EH (cell line): ENCODE measurements at places on chromosomes 2 and 18.

DNA sequence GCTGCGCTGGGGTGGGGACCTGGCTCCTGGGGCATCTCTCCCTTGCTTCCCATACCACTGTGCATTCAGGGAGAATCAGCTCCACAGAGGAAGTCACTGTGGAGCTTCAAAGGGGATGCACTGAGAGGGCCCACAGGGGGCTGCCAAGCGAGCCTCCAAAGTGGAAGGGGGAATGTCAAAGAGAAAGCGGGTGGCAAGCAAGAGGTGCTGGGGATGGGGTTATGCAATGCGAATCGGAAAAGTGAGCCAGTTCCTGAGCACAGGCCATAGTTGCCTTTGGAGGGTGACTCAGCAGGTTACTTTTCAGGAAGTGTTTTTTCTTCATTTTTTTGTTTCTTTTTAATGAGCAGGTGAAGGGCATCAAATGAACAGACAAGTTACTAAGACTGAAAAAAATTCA lies 17.6 kb downstream of the PMAIP1 start:
- DNase-seq = peak; percentile 45

DNA sequence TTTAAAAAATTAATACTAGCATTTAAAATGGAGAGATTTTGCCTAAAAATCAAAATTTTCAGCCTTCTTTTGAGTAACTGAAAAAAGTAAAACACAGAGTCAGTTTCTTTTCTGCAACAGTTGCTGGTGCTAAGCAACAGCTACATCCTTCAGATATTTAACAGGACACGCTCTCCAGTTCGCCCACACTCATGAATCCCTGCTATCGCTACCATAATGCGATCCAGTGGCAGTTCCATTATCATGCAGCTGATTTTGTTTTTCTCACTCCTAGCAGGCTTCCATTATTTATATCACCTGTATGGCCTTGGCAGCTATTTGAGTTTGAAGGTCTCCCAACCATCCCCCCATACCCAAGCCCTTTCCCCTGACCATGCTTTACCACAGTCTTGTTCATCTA lies 93.1 kb upstream of the NCKAP5 start:
- DNase-seq = no peak

GRCh38 chr18:80076379-80076778 lies 32.7 kb upstream of the ADNP2 start:
- DNase-seq = no peak

DNA sequence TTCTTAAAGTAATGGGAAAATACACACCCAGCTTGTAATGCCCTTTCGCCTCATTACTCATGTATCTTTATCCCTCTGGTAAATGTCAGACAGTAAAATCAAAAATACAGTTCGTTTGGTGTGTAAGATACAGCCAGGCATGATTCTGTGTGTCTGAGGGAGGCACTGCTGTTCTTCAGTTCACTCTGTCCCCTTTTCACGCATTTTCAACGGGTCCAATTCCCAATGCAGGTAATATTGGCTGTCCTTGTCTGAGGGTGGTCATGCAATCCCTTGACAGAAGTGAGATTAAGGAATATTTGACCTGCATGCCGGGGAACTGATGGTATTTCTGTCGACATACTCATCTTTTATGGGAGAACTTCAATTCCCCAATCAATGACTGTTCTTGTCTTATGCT lies 587.2 kb upstream of the NXPH2 start:
- DNase-seq = no peak

GRCh38 chr18:37572736-37573135 lies 7.1 kb upstream of the CELF4 start:
- no peak for DNase-seq

- no peak for DNase-seq
These were observed 126.0 kb upstream of the MSH6 start for GRCh38 chr2:47656715-47657600.

DNA sequence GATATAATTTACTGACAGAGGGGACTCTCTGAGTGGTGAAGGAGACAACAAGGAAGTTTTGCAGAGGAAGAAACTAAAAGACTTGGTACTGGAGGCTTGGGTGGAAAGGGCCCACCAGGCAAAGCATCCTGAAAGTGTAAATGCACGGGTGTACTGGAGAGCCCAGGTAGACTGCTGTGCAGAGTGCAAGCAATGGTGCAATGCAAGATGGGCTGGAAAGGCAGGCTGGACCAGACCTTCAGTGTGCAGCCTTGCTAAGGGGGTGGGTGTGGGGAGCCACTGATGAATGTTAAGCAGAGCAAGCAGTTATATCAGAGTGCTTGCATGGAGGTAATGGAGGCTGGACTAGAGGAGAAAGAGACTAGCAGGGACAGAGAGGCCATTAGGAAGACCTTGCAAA lies 10.7 kb downstream of the C2orf74 start:
- DNase-seq = no peak

DNA sequence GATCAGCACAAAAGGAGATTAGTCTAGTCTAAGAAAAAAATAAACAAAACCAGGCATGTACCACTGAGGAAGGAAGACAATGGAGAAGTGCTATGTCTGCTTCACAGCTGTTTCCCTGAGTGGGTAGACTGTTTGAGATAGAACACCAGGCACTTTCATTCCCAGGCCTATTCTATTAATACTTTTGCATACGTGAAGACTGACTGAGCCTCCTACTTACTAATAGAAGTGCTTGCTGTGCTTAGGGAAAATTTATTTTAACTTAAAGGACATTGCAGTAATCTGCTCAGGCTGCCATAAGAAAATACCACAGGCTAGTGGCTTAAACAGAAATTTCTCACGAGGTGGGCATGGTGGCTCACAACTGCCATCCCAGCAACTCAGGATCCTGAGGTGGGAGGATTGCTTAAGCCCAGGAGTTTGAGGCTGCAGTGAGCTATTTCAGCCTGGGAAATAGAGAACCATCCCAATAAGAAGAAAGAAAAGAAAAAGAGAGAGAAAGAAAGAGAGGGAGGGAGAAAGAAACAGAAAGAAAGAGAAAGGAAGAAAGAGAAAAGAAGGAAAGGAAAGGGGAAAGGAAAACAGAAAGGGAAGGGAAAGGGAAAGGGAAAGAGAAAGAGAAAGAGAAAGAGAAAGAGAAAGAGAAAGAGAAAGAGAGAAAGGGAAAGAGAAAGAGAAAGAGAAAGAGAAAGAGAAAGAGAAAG lies 33.0 kb downstream of the CMPK2 start:
- DNase-seq = no peak

DNA sequence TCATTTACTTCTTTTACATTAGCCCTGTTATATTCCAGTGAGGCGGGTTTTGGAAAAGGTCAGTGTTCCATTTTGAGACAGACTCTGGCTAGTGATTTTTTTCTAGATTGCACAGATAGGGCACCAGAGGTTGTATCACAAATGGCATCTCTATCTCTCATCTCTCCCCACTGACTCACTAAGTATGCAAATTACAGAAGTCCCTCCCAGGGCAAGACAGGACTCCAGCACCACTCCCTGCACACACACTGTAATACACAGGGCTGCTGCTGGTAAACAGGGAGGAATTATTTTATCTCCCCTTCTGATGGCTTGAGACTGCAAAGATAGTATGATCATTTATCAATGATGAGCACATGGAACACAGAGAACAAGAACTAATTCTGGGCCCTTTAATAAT lies 46.2 kb downstream of the AKAIN1 start:
- no peak for DNase-seq

GRCh38 chr2:178229927-178230326 lies 35.6 kb downstream of the OSBPL6 start:
- no peak for DNase-seq
